ENCODE measurements at places on chromosomes 5 and 9.

- peak; percentile 91 for DNase-seq
These were observed at the start of gene PDLIM7 for GRCh38 chr5:177497292-177498012. Gene PDLIM7 (minus strand): TSS chr5:177497604. CDS start chr5:177496512, 1,092 bp downstream.

GRCh38 chr5:75460532-75460931, 50.9 kb downstream of the CERT1 start:
- DNase-seq, result no peak

DNA sequence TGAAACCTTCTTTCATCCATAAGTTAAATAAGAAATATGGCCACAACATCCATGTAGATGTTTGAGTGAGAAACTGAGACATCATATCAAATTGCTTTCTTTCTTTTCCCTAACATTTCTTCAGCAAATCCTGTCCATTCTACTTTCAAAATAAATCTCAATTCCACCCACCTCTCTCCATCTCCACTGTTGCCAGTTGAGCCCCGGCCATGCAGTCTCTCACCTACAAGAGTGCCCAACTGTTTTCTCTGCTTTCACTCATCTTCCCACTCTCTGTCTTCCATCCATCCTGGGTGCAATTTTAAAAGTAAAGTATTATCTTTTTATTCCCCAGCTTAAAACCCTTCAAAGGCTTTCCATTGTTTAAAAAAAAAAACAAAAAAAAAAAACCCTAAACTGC, 260.4 kb downstream of the DEPDC1B start:
- DNase-seq, result no peak

GRCh38 chr5:115634343-115635132, 8.7 kb upstream of the TMED7 start:
- DNase-seq, result peak; percentile 81

DNA sequence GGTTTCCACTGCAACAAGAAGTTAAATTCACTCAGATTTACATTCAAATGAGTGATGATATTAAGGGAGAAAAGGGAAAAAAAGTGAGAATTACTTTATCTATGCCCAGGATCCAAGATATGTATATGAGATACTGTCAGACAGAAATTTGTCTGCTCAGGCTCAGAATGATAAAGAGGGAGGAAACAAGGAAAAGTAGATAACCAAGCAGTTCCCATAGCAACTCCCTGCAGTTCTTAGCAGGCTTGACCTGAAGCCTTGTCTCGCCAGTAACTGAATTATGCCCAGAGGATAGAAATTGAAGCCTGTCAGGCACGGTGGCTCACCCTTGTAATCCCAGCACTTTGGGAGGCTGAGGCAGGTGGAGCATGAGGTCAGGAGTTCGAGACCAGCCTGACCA, 304.4 kb downstream of the TLE1 start:
- no peak for DNase-seq

DNA sequence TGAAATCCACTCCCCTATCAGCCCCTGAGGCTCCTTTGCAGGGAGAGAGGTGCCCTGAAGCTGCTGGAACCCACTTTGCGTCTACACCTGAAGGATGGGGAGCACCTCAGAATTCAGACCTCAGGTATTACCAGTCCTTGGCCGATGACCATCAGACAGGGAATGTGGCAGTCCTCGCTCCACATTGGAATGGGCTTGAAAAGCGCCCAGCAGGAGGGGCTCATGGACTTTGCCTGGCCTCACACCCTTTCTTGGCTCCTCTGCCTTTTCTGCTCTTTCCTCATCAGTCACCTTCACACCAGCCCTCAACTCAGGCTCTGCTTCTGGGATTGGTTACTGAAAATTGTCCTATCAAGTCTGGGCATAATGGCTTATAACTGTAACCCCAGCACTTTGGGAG, 83.9 kb downstream of the BARX1 start:
- DNase-seq, result no peak

DNA sequence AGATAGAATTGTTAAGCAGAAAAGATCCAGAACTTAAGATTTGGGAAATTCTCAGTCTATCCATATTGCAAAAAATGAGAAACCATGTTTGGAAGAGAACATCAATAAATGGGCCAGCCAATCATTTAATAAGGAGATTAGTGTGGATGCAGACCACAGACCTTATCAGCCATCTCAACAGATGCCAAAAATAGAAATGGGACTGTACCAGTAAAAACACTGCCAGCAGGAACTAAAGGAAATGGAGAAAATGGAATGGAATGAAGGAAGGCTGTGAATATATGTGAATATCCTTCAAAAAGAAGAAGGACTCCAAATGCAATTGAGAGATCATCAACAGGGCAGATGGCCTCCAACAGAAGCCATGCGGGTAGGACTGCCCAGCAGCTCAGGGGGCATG, 52.7 kb upstream of the ZNF618 start:
- DNase-seq, result no peak

DNA sequence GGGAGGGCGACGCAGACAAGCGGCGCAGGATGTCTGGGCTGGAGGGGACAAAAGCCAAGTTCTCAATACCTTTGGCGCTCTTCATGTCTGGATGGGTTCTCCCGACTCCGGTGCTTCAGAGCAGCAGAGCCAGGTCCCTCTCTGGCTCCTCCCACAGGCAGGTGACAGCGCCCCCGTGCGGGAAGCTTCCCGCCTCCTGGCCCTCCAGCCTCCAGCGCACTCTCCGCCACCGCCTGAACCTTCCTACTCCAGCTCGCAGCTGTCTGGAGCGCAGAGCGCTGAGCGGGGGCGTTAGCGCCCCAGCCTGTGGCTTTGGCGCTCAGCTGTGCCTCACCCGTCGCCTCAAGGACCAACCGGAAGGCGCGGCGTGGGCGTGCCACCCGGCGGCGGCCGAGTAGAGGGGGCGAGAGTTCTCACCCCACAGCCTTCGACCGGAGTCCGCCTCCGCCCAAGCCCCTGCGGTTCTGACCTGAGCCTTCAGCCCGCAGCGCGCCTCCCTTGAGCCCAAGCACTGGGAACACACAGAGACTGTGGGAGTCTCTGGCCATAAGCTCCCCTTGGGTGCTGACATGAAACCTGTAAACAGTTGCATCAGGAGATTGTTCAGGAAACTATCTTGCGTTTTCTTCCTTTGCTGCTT, at the start of gene SLCO4C1:
Gene SLCO4C1 (minus strand): TSS at position 107 of the 640 bp plus-strand sequence. CDS start 22 bp downstream, at position 85.
- no peak for DNase-seq

DNA sequence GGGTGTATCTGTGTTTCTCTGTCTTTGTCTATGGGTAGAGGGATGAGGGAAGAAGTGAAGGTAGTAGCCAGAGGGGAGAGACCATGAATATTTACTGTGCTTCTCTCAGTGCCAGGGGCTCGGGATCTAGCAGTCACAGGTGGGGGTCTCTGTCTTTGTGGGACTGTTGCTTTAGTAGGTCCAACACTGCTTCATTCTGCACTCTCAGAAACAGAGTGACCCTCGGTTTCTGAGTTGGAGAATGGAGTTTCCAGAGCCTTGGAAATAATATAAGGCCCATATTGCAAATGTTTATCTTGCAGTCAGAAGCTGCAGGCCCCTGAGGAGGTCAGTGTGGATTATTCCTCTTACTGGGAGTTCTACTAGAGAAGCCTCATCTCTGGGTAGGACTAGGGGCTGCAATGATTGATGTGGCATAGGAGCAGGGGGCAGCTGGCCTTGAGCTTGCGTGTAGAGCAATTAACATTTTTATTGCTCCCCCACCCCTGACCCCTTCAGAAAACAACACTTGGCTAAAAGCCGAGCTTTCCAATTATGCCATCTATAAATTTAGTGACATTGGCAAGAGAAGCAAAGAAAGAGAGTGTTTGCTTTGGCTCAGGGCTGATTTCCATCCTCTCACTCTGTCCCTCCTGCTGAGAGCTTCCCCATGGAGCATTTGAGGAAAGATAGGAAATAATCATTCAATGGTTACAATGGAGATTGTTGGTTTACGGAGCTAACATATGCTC, 55.0 kb upstream of the TRPC7 start:
- no peak for DNase-seq

DNA sequence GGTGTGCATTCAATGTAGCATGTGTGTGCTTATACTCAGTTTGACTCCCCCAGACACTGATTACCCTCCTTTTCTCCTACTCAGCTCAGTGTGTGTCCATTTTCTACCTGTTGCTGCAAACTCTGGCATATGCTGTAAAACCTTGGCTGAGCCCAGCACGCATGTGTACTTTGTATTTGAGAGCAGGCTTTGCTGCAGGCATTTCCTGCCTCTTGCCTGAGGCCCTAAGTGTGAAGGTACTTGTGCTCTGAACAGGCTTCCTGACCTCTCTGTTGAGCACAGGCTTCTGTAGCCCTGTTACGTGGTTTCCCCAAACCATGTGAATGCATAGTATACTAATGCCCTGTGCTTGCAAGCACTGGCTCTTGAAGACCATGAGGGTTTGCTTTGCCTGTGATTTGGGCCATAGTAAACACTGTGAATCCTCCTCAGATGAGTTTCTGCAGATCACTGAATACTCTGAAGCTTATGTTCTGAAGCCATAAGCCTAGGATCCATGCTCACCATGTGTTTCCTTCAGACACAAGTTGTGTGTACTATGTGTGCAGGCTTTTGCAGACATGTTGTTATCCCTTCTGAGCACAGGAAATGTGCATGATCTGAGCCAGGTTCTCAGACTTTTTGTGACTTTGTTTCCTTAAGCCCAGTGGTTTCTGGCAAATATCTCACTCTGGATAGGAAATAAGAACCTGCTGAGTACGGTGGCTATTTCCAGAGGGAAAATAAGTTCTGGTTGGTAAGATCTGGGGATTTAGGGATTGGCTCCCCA, 124.9 kb upstream of the RUSC2 start:
- DNase-seq, result peak; percentile 64

GRCh38 chr5:10563110-10563944, 543 bp upstream of the ANKRD33B start:
- DNase-seq, result no peak

GRCh38 chr5:176995896-176996767, 10.4 kb downstream of the UIMC1 start:
- no peak for DNase-seq

GRCh38 chr9:121009650-121010049, 40.4 kb downstream of the C5 start:
- no peak for DNase-seq

- no peak for DNase-seq
These were observed 53.2 kb upstream of the KCNMB1 start for GRCh38 chr5:170442391-170442790.

DNA sequence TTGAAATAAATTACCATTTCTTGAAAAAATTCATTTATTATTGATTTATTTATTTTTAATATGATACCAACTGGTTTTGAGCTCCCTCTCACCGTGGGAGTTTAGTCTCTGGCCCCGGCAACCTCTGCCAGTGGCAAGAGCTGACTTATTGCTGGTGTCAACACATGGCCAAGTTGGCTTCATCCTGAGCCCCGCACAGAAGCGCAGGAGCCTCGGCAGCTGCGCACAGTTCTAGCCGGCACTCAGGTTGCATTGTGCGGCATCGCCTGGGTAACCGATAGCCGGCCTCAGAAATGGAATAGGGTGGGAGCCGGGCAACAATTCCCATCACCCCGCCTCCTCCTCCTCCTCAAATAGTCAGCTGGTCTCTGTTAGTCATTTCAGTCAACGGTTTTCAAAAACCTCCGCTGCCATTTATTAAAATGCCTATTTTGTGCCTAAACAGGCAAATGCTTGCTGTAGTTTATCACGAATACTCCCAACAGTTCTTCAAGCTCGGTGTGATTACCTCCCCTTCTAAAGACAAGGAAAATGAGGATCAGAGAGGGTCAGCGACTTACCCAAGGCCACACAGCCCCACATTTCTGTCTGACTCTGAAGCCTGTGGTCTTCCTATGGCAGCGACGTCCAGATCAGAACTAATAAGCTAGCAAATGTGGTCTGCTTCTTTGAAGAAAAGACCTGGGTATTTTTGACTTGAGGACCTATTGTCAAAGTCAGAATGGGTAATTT, 15.7 kb upstream of the MSX2 start:
- DNase-seq, result no peak

DNA sequence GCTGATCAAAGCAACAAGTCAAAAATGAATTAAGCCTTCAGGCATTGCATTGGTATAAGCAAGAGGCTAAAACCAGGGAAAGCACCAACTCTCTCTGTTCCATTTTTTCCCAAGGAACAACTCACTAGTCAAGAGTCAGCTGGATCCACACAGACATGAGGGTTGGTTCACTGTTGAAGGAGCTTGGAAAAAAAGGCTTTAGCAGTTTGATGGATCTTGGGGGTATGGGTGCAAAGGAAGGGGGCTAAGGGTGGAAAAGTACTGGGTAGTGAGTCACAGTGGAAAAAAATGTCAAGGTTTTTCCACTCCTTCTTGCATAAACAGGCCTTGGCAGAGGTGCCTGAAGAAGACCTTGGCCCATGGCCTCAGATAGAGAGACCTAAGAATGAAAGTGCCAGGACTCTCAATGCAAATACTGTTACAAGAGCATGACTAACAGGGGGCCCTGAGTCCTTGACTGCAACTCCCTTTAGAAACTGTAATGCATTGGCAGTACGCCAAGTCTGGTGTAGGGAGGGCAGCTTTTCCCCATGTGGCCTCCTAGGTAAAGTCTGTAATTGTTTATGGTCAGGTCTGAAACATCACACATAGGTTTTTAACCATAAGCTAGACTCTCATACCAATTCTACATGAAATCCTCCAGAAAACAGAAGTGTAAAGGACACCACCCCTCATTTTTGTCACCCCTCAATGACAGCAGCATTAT, 23.7 kb downstream of the ACTL7A start:
- DNase-seq, result peak; percentile 24

- DNase-seq, result no peak
These were observed 155.1 kb upstream of the NTRK2 start for GRCh38 chr9:84514421-84514820.

GRCh38 chr5:77083088-77083487, 4.0 kb downstream of the ZBED3 start:
- no peak for DNase-seq

DNA sequence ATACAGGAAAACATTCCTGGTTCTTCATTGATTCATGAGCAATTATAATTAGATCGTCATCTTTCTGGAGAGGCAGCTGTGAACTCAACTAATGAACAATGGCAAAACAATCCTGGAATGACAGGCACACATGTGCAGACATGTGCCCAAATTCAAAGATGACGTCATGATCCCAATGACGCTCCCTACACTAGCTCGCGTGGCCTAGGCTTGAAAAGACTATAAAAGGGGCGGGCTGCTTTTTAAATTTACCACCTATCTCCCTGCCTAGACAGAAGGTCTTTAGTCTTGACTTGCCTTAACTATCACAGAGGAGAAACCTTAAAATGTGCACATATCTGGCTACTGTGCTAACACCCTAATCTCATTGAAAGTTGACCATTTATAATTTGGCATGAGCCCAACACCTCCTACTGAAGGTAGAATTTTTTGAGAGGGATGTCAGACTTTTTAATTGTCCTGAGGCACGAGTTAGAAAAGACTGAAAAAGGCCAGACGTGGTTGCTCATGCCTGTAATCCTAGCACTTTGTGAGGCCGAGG, 88.2 kb downstream of the PRRT1B start:
- no peak for DNase-seq
